NCI-H2107 (cell line): ENCODE measurements at places on chromosomes 13 and 19.
A peak's percentile ranks its signal among the peaks of the same experiment; 100 is the strongest.

DNA sequence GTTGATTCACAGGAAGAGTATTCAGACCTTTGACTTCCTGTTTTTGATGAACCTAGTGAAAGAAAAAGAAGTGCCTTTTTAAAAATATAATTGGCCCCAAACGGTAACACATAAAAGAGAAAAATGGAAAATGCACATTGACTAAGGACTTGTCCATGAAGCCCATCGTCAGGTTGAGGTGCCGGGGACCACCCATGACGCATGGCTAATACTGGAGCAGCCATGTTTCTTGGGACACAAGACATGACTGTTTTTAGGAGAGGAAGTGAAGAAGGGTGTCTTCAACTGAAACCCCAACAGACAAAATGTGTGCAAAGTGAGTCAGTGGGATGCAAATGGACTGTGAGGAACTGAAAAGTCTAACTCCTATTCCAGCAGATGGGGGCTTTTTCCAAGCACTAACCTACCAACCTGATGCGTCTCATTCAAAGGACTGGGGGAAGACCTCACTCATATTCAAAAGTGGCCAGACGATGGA lies 459.4 kb downstream of the FOXO1 start:
- DNase-seq = no peak

DNA sequence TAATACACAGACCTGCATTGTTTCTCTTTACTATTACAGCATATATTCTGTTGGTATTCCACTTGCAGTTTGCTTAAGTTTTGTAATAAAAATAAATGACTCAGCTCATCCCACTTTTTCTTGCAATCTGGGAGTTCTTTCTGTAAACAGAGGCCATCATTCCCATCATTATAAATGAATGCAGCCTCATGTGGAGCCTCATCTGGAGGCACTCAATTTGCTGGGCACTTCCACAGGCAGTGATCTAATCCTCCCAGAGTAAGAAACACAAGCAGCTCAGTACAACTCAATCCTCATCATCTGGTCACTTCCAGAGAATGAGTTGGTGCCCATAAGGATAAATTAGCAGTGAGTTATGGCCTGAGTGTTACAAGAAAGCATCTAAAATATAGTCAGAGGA lies 2801.9 kb downstream of the PCDH9 start:
- no peak for DNase-seq

- no peak for DNase-seq
These were observed 272.2 kb upstream of the KLF12 start for GRCh38 chr13:74406420-74406819.

DNA sequence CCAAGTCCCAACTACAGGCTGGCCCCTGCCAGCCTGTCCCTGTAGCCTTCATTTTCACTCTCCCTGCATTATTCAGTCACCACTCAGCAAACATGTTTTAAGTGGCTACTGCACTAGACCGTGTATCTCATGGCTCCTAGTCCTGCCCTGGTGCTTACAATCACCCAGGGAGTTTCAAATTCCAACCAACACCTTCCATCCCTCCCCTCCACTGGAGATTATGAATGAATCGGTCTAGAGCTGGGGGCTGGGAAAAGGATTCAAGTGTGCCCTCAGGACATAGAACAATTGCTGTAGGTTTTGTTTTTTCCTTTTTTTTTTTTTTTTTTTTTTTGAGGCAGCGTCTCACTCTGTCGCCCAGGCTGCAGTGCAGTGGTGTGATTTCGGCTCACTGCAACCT lies 15.0 kb upstream of the TNFAIP8L1 start:
- no peak for DNase-seq

GRCh38 chr13:95880331-95880730 lies 172.9 kb downstream of the UGGT2 start:
- no peak for DNase-seq

DNA sequence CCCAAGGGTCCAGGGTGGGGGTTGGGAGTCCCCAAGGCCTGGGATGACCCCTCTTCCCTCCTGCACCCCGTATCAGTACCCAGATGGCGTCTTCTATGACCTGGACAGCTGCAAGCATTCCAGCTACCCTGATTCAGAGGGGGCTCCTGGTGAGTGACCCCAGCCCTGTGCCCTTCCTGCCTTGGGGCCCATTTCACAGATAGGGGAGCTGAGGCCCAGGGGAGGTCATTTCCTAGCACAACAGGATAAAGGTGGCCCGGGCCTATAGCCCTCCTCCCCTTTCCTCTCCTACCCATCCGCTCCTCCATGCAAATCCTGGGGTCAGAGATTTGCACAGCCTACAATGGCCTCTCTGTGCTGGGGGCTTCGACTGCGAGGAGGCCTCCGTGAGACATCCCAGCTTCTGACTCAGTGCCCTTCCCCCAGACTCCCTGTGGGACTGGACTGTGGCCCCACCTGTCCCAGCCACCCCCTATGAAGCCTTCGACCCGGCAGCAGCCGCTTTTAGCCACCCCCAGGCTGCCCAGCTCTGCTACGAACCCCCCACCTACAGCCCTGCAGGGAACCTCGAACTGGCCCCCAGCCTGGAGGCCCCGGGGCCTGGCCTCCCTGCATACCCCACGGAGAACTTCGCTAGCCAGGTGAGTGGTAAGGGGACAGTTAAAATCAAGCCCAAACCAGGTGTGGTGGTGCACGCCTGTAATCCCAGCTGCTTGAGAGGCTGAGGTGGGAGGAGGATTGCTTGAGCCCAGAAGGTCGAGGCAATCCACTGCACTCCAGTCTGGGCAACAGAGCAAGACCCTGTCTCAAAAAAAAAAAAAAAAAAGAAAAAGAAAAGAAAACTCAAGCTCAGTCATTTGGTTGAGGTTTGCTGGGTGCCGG lies 3.9 kb downstream of the SPIB start:
- no peak for DNase-seq

GRCh38 chr19:43760941-43761340 lies 6.2 kb upstream of the SMG9 start:
- DNase-seq = no peak

DNA sequence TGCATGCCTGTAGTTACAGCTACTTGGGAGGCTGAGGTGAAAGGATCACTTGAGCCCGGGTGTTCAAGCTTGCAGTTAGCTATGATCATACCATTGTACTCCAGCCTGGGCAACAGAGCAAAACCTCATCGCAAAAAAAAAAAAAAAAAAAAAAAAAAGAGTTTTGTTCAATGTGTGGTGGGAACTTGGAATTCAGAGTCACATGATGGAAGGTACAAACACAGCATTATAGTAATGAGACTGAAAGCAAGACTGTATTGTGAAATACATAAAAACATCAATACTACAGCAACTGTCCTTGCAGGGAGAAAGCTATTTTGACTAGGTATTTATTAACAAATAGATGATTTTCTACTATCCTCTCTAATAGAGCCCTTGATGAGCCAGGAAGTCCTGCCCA lies 393.2 kb downstream of the DLEU7 start:
- no peak for DNase-seq

GRCh38 chr13:67137044-67137735 lies 92.9 kb downstream of the PCDH9 start:
- DNase-seq = no peak

- DNase-seq = no peak
These were observed 880.6 kb upstream of the GPC6 start for GRCh38 chr13:92346046-92346445.

DNA sequence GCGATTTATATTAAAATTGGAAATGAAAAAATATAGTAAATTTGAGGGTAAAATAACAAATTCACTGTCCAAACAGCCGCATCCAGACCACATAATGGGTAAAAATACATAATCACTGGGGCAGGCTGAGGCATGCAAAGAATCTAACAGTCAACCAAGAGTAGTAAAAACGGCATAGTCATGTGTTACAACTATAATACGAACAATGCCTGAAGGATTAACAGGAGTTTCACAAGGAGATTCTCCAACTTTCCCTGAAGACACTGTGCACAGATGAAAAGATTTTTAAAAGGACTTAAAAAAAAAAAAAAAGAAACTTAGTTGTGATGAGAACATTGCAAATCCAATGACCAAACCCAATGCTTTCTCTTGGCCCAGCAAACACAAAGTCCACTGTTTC lies 20.4 kb upstream of the ATXN8OS start:
- DNase-seq = no peak

- DNase-seq = no peak
These were observed 28.0 kb upstream of the C1QTNF9 start for GRCh38 chr13:24281188-24282008.

GRCh38 chr13:52851137-52851962 lies 2.9 kb upstream of the PCDH8 start:
- peak; percentile 29 for DNase-seq

DNA sequence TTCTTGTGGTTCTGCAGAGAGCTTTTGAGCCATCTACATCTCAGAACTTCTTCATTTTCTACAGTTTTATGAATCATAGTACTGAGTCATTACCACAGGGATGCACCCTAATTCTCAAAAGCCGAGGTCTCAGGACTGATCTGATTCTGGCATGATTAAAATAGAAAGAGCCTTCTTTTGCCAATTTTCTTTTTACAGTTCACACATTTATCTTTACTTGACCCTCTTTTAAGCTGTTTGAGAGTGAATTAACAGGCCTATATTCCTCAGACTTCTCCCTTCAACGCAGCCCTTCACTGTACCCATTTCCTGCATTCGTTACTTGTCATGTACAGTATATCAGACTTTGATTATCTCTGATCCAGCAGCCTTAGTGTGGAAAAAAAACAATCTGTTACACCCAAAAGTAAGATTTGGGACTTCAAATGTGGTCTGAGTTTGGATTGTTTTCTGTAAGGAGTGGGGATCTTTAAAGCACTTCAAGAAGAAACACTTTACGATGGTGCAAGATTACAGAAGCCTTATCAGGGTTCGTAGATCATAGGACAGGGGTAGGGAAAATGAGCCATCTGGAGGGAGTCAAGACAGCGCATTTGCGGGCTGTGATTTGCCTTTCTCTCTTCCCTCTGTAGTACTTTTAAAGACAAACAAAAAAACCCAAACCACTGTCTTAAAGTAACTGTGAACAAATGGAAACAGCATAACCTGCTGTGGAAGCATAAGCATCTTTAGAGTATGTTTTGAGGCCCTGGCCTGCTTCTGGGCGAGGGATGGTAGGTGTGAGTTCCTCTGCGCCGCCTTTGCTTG lies 15.3 kb upstream of the GPR183 start:
- no peak for DNase-seq

DNA sequence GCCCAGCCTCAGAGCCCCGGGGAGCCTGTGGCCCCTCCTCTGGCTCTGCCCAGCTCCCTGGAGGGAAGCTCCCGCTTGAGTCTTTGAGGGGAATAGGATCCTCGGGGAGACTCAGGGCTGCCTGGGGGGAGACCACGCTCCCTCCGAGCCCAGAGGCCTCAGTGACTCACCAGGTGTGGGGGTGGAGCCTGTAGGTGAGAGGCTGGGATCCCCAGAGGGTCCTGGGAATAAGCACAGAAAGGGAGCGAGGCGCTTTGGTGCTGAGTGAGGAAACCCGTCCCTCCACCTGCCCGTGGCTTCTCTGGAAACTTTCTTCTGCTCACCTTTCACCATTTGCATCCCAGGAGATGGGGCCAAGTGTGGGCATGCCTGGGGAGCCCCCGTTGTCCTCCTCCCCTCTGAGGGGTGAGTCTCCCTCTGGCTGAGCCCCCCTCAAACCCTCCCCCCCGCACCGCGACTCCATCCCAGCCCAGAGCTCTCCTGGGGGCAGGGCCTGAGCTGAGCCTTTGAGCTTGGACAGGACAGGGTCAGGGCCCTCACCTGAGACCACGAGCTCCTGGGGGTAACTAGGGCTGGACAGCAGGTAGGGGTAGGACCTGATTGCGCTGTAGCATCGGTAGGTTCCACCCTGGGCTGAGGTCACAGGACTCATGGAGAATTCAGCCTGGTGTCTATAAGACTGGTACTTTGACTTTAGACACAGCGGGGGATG lies 2.7 kb downstream of the LILRB5 start:
- DNase-seq = no peak

DNA sequence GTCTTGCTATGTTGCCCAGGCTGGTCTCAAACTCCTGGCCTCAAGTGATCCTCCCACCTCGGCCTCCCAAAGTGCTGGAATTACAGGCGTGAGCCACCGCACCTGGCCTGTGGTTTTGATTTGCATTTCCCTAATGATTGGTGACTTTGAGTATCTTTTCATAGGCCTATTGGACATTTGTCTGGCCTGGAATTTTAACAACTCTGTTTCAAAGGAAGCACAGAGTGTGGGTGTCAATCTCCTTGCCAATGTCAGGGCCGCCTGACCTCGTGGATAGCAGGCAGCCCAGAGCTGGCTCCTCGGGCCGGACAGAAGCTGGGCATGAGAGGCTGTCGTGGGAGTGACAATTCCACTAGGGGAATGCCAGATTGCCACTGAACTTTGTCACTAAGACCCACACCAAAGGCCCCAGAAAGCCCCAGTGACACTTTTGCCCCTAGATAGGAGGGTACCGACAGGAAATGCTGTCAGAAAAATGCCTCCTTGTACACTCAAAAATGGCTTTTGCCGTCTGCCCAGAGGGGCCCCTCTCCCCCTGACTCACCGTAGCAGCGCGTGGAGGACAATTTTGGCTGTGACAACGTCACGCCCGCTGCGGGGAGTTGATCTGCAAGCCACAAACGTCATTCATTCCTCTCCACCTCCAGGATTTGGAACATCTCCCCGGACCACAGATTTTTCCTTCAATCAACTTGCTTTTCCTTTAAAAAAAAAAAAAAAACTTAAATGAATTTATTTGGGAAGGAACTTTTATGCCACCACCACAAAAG lies 11.7 kb upstream of the ADGRE5 start:
- no peak for DNase-seq

DNA sequence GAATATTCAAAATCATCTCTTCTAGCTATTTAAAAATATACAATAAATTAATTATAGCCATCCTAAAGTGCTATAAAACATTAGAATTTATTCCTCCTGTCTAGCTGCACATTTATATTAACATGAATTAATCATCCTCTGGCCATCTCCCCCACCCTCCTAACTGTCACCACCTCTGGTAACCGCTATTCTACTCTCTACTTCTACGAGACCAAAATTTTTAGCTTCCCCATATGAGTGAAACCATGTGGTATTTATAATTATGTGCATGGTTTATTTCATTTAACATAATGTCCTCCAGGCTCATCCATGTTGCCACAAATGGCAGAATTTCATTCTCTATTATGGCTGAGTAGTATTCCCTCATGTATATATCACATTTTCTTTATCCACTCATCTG lies 265.2 kb downstream of the COG6 start:
- no peak for DNase-seq

DNA sequence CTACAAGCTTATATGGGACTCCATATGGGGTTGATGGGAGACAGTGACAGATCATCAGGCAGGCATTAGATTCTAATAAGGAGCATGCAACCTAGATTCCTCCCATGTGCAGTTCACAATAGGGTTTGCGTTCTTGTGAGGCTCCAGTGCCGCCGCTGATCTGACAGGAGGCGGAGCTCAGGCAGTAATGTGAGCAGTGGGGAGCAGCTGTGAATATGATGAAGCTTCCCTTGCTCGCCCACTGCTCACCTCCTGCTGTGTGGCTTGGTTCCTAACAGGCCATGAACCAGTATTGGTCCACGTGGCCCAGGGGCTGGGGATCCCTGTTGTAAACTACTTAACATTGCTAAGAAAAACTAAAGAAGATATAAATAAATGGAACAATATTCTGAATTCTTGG lies 378.4 kb downstream of the KCNRG start:
- DNase-seq = peak; percentile 47

- DNase-seq = no peak
These were observed 834 bp upstream of the ITGBL1 start for GRCh38 chr13:101451641-101452040.
